ENCODE measurements at places on chromosomes 12 and 14. TPM values are rescaled to one million over a fixed set of nuclear protein-coding genes. Genes with fewer than 3 reads are reported as not detected.

The TAS2R19 gene
- total RNA-seq = 7.3 TPM

The GNB3 gene
- 1.4 TPM for total RNA-seq

The ACOT4 gene
- total RNA-seq = 1.4 TPM

The C1QL4 gene
- 0.38 TPM for total RNA-seq

The MUCL1 gene
- total RNA-seq = not detected

The MMP19 gene
- total RNA-seq = 2.5 TPM

The CCDC177 gene
- total RNA-seq = under 0.01 TPM

The TMTC1 gene
- 18.8 TPM for total RNA-seq

The KIF26A gene
- total RNA-seq = under 0.01 TPM

The CLEC14A gene
- 8.2 TPM for total RNA-seq

The DIABLO gene
- 92.7 TPM for total RNA-seq

The RAB15 gene
- total RNA-seq = 1.7 TPM

The ACOT6 gene
- not detected for total RNA-seq

The PRH2 gene
- total RNA-seq = not detected

The TBX3 gene
- total RNA-seq = 16.1 TPM

The ETFBKMT gene
- total RNA-seq = 2.5 TPM

The MFAP5 gene
- 124 TPM for total RNA-seq

The CIDEB gene
- total RNA-seq = 1.5 TPM

The NFATC4 gene
- total RNA-seq = 30.3 TPM

The RAPGEF3 gene
- 5.1 TPM for total RNA-seq

The DACT1 gene
- 16.9 TPM for total RNA-seq

The DTX1 gene
- total RNA-seq = under 0.01 TPM
